Naive B cell (primary cell): ENCODE measurements at places on chromosomes 6 and 20.

GRCh38 chr6:40138273-40138720 lies 204.0 kb upstream of the MOCS1 start:
- no peak overlapping the region for H3K27ac ChIP-seq
- peaks cover 22% of the 10 kb centered on the region for H3K27me3 ChIP-seq
- DNase-seq: no peak
- H3K4me1 ChIP-seq: peaks cover 8% of the 10 kb centered on the region
- no peaks in the 10 kb centered on the region for H3K36me3 ChIP-seq
- H3K4me3 ChIP-seq: no peak overlapping the region

- H3K27me3 ChIP-seq: no peaks in the 10 kb centered on the region
- peaks cover 47% of the 10 kb centered on the region for H3K36me3 ChIP-seq
- peak overlapping the region; percentile 72 for H3K4me3 ChIP-seq
- no peak for DNase-seq
Observed at GRCh38 chr6:24924580-24925356, 11.0 kb downstream of the RIPOR2 start.

- H3K27me3 ChIP-seq: peaks cover 27% of the 10 kb centered on the region
- H3K4me1 ChIP-seq: no peaks in the 10 kb centered on the region
- H3K27ac ChIP-seq: no peak overlapping the region
- no peak overlapping the region for H3K4me3 ChIP-seq
- no peaks in the 10 kb centered on the region for H3K36me3 ChIP-seq
Observed at GRCh38 chr6:6148192-6148815, 141.6 kb upstream of the NRN1 start.

- no peaks in the 10 kb centered on the region for H3K36me3 ChIP-seq
- H3K27ac ChIP-seq: no peak overlapping the region
- H3K4me3 ChIP-seq: no peak overlapping the region
- no peak for DNase-seq
- no peaks in the 10 kb centered on the region for H3K27me3 ChIP-seq
Observed at GRCh38 chr6:91720324-91720723, 1133.5 kb upstream of the MAP3K7 start.
